ENCODE measurements at places on chromosomes 6 and 20.

- no peak for DNase-seq
Measured at GRCh38 chr6:21769968-21770367, 176.4 kb downstream of the SOX4 start.

DNA sequence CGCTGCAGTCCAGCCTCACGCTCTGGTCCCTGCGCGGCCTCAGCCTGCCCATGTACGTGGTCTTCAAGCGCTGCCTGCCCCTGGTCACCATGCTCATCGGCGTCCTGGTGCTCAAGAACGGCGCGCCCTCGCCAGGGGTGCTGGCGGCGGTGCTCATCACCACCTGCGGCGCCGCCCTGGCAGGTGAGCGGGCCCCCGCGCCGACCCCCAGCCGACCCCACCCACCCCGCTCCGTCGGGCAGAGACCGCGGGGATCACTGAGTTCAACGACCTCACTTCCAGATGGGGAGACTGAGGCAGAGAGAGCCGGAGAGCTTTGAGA is 545 bp downstream of the SLC35D3 start:
- peak; percentile 20 for DNase-seq

- DNase-seq, result no peak
Measured at GRCh38 chr20:23918101-23918862, 38.7 kb upstream of the CST5 start.

GRCh38 chr6:69816569-69816968 is 19.8 kb upstream of the LMBRD1 start:
- no peak for DNase-seq

GRCh38 chr6:170243791-170244291 is 47.0 kb downstream of the DLL1 start:
- DNase-seq, result no peak

- DNase-seq, result no peak
Measured at GRCh38 chr20:2748551-2749342, 51.7 kb downstream of the CPXM1 start.
